ENCODE measurements at places on chromosomes 2 and 18. TPM values are rescaled to one million over a fixed set of nuclear protein-coding genes. Genes with fewer than 3 reads are reported as not detected.

DNA sequence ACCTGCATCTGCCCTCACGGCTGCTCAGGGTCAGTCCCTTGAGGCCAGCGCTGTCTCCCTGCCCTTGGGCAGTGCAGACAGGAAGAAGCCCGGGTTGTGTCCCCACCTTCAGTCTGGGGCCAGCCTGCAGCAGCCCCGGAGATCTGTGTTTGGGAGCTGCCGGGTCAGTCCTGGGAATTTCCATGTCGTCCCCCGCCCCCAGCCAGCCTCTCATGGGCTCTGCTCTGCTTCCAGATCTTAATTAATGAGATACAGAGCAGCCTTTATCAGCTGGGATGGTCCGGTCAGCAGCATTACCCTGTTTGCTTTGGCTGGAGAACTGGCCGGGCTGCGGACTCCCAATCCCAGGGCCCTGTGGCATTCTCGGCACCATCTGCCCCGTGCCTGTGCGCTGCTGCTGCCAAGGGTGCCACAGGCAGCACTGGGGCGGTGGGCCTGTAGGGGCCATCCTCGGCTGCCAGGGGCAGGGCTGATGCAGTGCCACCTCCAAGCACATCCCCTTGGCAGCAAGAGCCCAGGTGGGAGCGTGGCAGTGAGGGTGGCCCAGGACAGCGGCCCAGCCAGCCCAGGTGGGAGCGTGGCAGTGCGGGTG, 2.4 kb downstream of the BOK start:
- DNase-seq: no peak

GRCh38 chr2:238264072-238264460, 24.2 kb upstream of the HES6 start:
- no peak for DNase-seq

GRCh38 chr2:187434342-187434785, 13.7 kb downstream of the CALCRL start:
- DNase-seq: no peak

DNA sequence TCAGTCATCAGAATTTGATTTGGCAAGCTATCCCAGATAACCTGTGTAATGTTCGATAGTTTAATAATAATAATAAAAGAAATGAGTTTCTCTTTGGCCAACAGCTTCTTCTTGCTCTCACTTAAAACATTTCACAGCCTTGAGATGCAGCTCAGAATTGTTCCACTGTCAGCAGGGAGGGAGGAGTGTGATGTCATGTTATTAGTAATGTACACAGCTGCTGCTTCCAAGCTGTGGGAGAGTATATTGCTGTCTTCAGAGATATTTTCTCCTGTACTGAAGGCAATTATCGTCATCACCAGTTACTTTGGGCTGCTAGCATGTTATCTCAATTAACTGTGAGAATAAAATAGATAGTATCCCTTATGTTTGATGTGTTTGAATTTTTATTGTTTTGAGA, 146.9 kb upstream of the MAP3K20 start:
- peak; percentile 50 for DNase-seq

- DNase-seq: no peak
Observed at GRCh38 chr2:240705204-240705791, 13.6 kb downstream of the AQP12A start.

- DNase-seq: no peak
Observed at GRCh38 chr2:120700659-120701058, 35.0 kb upstream of the GLI2 start.

DNA sequence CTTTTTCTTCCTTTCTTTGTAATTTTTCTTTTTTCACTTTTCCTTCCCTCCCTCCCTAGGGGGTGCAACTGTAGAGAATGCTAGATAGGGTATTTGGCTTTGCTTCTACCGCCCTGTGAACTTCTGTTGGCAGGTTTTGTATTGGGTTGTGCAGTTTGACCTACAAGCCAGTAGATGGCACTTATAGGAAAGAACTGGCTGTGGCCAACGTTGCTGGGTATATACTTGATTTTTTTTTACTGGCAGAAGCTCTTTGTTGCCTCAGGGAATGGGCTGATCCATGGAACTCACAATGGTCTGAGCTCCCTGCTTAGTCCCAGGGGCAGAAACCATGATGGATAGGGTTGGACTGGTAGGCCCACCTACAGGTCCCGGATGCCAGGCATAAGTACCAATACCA, 1019.5 kb upstream of the LRRTM1 start:
- DNase-seq: no peak

DNA sequence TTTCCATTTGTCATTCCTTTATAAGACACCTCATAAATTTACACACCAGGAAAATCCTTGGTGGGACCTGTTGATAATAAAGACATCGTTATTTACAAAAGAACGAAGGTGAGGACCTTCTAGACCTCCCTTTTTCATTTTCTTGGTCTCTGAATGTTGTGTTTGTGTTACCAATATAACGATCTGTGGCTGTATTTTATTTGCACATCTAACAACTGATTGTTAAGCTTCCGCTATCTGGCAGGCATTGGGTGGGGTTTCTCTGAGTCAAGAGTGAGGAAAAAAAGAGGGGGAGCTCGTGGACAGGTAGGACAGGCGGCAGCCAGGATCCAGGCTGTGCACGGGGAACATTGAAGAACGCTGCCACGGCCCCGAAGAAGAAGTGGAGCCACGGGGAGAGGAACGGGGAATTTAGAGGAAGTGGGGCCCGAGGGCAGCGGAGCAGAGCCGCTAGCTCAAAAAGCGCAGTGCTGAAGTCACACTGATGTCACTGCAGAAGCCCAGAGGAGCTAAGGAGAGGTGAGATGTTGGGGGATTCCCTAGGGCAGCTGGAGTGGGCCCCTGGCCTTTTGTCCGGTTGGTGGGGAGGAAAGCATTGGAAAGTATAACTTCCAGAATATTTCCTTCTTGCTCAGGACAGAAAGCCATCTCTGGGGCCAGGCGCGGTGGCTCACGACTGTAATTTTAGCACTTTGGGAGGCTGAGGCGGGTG, 20.9 kb upstream of the DNMT3A start:
- DNase-seq: no peak

- no peak for DNase-seq
Observed at GRCh38 chr2:7264791-7265190, 347.6 kb downstream of the RNF144A start.

DNA sequence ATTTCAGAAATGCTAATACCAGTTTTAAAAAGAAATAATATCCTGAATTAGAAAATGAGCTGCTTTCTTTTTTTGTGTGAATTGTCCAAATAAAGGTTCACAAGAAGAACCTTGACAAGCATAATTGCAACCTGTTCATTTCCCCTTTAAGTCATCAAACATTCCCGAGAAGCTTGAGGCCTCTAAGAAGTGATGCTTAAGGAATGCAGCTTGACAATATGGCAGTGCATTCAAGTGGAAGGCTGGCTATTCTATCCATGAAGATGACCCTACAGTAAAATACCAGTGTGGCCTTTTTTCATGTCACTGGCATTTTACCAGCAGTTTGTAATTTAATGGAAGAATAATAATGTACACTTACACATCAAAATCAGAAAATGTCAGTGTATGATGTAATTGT, 216.7 kb downstream of the CTNNA2 start:
- DNase-seq: no peak

DNA sequence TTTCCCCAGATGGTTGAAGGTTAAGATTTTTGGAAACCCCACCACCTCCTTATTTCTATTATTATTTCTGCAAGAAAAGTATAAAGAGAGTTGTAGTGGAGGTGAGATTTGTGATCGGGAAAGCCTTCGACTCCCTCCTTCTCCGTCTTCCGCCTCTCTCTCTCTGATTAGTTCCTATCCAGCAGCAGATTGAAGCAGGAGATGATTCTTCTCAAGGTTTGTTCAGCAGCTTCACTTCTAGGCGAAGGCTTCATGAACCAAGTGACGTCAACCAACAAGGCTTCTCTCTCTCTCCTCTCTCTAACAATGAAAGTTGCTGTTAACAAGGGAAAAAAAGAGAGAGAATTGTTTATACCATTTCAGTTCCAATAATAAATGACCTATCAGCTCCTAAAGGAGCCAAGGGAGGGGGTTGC, at the start of gene BAZ2B:
TSS of gene BAZ2B (minus strand) at position 263 of the 416 bp plus-strand sequence. CDS start 137,829 bp downstream, outside the sequence.
- no peak for DNase-seq

GRCh38 chr18:22912835-22913234, 20.3 kb upstream of the RBBP8 start:
- DNase-seq: no peak

DNA sequence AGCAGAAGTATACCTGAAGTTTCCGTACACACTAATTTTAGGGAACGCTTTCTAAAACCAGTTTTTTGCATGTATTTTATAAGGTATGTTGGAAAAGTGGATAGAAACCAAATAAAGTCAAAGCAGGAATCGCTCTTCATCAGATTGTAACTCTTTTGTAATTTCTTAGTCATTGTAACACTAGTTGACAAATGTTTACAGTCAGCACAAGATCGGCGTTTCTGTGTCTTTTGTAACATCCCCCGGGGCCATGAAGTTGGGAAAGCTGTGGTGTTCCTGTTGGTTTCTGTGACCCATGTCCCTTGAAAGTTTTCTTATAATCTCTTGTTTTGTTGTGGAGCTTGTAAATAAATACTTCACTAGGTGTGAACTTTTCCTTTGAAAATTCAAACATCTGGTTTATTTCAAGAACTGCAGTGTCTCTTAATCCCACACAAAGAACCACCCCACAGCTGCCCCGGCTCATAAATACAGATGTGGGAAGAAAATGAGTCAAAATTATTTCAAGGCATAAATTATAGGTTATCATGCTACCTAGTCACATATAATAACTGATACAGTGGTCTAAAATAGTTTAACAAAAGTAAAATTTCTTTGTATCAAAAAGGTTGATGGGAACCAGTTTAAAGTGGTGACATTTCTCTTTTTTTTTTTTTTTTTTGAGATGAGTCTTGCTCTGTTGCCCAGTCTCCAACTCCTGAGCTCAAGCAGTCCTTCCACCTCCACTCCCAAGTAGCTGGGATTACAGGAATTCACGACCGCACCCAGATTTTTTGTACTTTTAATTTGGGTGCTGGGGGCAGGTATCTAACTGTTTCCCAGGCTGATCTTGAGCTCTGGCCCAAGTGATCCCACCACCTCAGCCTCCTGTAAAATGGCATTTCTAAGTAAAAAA, 751 bp upstream of the NMI start:
- peak; percentile 53 for DNase-seq

- DNase-seq: peak; percentile 38
Observed at GRCh38 chr2:189179570-189179950, at the start of gene COL5A2. Gene COL5A2, minus strand, starts transcription at chr2:189179761. Its CDS starts 157 bp downstream, at chr2:189179604.

DNA sequence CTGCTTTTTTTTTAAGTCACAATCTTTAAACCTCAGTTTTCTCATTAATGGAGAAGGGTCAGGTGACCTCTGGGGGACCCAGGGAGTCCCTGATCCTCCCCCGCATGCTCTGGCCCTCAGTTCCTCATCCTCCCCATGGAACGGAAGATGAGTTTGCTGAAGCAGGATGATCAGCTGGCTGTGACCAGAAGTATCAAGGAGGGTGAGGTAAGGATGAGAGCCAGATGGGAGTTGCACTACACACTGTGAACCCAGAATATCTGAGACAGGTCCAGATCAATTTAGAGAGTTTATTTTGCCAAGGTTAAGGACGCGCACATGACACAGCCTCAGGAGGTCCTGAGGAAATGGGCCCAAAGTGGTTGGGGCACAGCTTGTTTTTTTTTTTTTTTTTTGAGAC, 3.8 kb downstream of the CATIP start:
- DNase-seq: no peak

GRCh38 chr2:64273524-64274398, 129.5 kb upstream of the PELI1 start:
- DNase-seq: no peak

- DNase-seq: no peak
Observed at GRCh38 chr2:202406445-202406978, 30.4 kb downstream of the BMPR2 start.

DNA sequence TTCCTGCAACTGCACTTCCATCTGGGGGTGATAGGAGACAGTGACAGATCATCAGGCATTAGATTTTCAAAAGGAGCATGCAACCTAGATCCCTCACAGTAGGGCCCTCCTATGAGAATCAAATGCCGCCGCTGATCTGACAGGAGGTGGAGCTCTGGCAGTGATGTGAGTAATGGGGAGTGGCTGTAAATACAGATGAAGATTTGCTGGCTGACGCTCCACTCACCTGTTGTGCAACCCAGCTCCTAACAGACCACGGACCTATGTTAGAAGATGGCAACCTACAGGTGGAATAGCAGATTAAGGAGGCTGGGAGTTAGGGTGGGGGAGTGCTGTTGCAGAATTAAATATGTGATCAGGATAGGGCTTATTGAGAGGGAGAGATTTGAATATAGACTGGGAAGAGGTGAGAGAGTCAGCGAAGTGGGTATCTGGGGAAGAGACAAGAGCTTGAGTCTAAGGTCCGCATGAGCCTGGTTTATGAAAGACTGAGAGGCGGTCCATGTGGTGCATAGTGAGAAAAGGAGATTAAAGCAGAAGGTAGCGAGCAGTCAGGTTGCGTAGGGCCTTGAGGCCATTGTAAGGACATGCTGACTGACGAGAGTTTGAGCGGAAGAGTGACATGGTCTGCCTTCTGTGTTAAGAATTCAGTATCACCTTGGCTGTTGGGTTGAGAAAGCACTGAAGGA, 31.3 kb upstream of the TOGARAM2 start:
- DNase-seq: no peak

DNA sequence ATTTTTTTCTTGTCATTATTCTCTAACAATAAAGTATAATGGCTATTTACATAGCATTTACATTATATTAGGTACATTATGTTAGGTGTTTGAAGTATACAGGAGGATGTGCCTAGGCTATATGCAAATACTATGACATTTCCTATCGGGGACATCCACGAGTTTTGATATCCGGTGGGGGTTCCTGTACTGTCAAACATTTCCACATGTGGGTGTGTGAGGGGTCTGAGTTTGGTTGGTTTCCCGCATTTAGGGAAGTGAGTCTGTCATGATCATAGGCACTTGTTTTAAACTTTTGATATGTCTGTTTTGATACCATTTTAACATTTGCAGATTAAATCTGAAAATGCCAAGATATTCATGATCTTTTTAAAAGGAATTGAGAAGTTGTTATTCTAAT, 76.0 kb downstream of the CEP192 start:
- DNase-seq: no peak

- DNase-seq: no peak
Observed at GRCh38 chr2:72172478-72172877, 24.8 kb upstream of the CYP26B1 start.

- DNase-seq: no peak
Observed at GRCh38 chr2:239050252-239050649, 202.4 kb downstream of the TWIST2 start.

GRCh38 chr18:10286580-10287150, 167.8 kb upstream of the APCDD1 start:
- DNase-seq: no peak

Gene BUB1
- polyA plus RNA-seq: 24.8 TPM

Gene SUMO1
- 157 TPM for polyA plus RNA-seq

Gene YES1
- 57.8 TPM for polyA plus RNA-seq

Gene COLEC12
- polyA plus RNA-seq: 31.7 TPM

Gene GKN2
- not detected for polyA plus RNA-seq

Gene FHOD3
- polyA plus RNA-seq: 40.1 TPM

Gene RAB27B
- polyA plus RNA-seq: 5.2 TPM

All from left renal pelvis (tissue), 4 donors.